ENCODE measurements at places on chromosomes 7 and 10.

GRCh38 chr10:57222129-57222528, 861.1 kb upstream of the ZWINT start:
- DNase-seq, result no peak

- peak; percentile 59 for DNase-seq
Observed at GRCh38 chr10:4384245-4384644, 441.8 kb upstream of the AKR1E2 start.

DNA sequence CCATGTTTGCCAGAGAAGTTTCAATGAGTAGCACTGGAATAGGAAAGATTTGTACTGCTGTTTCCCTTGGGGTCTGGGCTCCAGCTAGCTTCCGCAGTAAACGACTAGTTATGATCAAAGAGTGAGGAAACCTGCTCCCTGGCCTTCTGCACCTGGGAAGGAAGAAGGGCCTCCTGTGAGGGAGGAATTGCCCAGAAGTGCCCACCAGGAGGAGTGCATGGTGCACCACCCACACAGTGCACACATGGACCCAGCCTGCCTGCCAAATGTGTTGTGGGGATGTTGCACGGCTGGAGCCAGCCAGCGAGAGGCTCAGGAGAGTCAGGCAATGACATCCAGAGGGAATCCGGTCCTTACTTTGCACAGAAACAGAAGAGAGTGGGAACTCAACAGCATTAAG, 27.0 kb upstream of the FAM107B start:
- DNase-seq, result peak; percentile 17

DNA sequence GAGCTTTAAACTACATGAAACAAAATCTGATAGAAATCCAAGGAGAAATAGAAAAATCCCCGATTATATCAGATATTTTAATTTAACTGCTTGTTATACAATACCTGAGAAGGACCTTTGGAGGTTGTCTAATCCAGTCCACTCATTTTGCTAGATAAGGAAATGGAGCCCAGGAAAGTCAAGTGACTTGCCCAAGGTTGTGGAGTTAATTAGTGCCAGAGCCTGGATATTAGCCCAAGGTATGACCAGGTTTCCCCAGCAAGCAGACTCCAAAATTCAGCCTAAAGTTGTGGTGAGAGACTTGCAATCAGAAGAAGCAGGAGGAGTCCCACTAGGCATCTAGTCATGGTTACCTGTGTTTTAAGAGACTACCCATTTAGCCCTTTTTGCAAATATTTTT, 11.7 kb upstream of the EEPD1 start:
- DNase-seq, result no peak

- no peak for DNase-seq
Observed at GRCh38 chr7:5455581-5456219, 32.1 kb upstream of the TNRC18 start.

DNA sequence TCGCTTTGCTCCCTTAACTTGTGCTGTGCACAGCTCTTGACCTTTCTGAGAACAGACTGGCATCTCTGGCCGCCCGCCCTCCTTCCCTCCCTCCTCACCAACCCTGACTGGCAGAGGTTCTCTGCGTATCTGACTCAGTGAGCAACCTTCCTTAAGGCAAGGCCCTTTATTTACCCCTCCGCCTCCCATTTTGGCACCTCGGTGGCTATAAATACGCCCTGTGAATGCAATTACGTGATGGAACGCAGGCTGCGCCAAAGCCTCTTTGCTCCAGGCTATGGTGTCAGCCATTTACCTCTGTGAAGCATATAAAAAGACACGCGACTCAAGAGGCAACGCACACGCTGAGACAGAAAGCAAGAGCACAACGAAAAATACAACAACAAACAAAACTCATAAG, 764.3 kb downstream of the SUGCT start:
- peak; percentile 85 for DNase-seq

DNA sequence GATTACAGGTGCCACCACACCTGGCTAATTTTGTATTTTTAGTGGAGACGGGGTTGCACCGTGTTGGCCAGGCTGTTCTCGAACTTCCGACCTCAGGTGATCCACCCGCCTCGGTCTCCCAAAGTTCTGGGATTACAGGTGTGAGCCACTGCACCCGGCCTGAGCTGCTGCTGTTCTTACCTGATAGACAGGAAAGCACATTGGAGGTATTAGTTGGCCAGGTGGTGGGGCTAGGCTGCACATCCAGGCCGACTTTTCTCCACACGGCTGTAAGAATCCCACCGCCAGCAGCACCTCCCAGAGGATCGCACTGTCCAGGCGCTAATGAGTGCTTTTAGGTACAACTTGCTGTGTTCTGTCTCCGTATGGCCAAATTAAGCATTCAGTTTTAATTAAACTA, 112.6 kb downstream of the WDR37 start:
- no peak for DNase-seq

DNA sequence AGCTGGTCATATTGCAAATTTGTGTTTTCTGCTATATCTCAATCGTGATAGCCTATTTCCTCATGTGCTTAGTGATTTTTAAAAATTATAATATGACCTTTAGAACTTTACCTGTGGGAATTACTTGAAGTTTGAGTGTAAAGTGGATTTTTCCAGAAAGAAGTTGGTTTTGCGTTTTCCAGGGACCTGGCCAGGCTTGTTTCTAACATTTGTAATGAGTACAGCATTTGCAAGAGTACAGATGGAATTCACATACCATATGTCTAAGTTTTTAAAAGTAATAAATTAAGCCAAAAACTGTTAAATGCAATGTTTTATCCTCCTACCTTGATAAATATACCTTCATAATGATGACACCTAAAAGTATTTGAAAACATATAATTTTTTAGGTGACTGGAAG, 443.2 kb downstream of the REEP3 start:
- peak; percentile 53 for DNase-seq

DNA sequence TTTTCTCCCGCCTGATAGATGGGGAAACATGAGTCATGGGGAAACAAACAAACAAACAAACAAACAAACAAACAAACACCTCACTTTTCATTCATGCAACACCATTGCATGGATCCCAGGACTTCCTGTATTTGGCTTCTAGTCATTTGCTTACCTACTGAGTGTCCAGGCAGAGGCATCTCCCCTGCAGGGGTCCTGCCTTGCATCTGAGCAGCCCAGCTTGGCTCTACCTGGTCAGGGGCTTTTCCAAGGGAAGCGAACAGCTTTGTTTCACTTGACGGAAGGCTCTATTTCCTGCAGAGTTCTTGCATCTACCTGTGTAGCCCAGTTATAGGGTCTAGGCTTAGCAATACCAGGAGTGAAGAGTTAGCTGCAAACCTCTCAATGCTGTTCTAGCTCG, 374.2 kb downstream of the GATA3 start:
- DNase-seq, result no peak

DNA sequence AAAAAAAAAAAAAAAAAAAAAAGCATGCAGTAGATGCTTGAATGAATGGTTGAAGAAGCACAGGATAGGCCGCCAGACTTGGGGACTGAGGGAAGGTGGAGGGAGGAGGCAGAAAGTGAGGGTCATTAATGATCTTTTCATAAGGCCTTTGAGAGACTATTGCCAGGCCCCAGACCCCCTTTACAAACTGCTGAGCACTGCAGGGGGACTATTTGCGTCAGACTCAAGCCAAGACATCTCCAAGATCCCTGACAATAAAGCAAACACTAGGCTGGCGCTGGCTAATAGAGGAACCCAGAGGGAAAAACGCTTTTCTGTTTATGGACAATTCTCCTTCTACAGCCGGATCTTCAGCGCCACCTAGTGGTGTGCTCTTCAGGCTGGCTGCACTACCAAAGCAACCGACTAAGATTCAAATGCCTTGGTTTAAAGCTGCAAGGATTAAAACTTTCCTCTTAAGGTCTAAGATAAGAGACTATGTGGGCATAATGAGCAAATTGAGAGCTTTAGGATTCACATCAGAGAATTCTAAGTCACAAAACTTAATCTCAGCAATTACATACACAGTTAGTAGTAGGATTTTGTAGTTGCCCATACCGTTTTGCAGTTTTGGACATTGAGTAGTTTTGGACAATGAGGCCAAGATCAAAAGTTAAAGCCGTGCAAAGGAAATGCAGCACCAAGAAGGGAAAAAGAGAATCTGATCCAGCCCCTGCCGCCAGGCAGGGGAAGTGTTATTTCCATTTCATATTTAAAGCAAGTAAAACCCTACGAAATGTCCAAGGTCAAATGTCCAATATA, 17.9 kb upstream of the AGK start:
- DNase-seq, result peak; percentile 92

DNA sequence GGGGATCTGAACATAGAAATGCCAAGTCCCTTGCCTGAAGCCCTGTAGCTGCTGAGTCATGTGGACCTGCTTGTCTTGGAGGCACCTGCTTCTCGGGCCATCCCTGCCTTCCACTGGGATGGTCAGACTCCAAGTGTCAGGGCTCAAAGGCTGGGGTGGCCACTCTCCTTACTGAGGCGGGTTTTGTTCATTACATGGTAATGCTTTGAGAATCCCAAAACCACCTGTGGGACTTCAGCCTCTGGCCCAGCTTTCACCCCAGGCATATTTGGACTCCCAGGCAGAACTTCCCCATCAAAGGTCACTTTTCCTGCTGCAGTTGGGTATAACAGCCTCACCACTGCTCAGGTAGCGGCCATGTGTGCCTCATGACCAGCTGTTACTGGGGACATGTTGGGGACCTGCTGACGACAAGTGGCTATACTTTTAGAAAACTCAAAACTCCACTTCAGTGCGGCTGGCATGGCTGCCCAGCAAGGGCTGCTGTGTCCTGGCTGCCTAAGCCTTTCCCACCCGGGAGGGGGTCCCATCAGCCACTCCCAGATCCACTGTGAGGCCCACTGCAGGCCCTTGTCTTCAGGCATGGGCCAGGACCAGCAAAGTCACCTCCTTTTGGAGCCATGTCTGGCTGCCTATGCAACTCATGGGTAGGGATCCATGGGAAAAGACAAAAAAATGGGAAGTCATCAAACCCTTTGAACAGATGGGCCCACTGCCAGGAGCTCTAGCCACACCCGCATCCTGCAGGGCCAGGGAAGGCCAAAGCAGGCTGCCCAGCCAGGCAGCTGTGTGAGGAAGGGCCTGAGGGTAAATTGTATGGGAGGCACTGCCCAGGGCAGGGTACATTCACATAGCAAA, 96.7 kb downstream of the ARHGAP22 start:
- no peak for DNase-seq

GRCh38 chr7:64559206-64559605, 3.7 kb downstream of the ZNF680 start:
- DNase-seq, result peak; percentile 27

GRCh38 chr7:45699015-45699309, 124.8 kb downstream of the ADCY1 start:
- no peak for DNase-seq

GRCh38 chr7:147653456-147653855, 937.1 kb upstream of the C7orf33 start:
- DNase-seq, result no peak

DNA sequence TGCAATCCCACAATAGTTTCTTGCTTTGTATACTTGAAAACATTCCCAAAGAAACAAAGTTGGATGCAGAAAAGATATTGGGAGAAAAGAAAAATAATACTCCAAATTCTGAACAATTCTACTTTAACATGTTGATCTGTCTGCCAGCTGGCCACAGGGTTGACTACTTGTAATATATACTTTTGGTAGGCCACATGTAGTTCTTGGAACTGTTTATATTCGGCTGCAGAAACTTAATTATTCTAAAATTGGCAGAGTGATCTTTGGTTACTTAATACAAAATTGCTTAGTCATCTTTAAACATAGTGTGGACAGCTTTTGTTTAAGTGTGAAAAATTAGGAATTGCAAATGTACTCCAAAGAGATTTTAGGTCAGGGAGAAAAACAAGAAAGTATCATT, 76.0 kb downstream of the CALD1 start:
- DNase-seq, result peak; percentile 88
